Activated T-cell treated with anti-CD3 and anti-CD28 coated beads, Interleukin-2, amount 50 U/mL, for 1 hour (primary cell): ENCODE measurements at places on chromosomes 16 and 17.
A peak's percentile ranks its signal among the peaks of the same experiment; 100 is the strongest.

DNA sequence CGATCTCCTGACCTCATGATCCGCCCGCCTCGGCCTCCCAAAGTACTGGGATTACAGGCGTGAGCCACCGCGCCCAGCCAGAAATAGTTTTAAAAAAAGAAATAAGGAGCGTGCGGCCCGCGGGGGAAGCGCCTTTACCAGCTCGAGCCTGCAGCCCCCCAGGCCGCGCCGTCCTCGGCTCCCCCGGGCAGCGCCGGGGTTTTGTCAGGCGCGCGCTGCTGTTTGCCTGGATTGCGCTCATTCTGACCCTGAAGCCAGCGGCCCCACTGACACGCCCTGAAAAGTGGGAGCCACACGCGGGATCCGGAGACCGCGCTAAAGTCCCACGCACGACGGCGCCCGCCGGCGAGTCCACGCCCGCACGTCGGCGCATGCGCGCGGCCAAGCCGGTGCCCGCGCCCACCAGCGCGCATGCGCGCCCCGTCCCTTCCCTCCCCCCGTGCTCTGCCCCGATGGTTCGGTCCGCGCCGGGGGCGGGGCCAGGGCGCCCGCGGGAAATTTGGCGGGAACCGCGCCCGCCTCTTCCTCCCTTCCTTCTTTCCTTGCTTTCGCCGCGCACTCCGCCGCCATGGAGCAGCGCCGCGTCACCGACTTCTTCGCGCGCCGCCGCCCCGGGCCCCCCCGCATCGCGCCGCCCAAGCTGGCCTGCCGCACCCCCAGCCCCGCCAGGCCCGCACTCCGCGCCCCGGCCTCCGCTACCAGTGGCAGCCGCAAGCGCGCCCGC lies at the start of gene CDT1:
TSS of gene CDT1 (plus strand) at position 526 of the 724 bp plus-strand sequence. CDS start at position 569, 43 bp downstream.
- peak; percentile 89 for DNase-seq

DNA sequence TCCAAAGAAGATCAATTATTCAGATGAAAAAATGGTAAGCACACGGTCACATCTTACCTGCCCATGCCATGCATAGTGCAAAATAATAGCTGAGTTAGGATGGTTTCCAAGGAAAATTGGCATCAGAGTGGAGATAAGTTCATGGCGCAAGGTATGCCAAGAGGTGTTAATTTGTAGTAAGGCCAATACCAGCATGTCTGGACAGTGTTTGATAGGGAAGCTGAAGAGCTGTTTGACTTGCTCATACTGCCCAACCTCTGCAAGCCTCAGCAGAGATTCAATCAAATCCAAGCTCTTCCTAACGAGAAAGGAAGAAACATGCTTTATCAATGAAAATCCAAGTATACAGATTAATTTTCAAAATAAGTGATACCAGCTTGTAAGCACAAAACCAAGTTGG lies 51.0 kb downstream of the CNOT1 start:
- DNase-seq: no peak

GRCh38 chr17:63361182-63361581 lies 84.9 kb downstream of the CYB561 start:
- no peak for DNase-seq

DNA sequence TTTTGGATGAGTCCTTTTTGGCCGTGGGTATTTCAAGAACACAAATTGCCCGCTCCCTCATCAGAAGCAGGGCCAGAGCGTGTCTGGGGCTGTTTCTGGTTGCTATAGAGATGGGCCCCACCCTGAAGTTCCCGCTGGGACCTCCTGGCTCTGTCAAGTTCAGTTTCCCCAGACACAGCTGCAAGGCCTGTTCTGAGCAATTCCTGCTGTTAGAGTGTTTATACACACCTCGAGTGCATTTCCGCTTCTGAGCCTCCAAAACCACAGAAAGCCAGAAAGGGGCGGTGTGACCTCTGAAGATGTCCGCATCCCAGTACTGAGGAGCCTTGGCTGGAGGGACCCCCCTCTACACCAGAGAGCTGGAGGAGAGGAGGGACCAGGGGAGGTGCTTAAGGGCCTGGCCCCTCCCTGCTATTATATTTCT lies 9.3 kb upstream of the WBP2 start:
- DNase-seq: peak; percentile 36

DNA sequence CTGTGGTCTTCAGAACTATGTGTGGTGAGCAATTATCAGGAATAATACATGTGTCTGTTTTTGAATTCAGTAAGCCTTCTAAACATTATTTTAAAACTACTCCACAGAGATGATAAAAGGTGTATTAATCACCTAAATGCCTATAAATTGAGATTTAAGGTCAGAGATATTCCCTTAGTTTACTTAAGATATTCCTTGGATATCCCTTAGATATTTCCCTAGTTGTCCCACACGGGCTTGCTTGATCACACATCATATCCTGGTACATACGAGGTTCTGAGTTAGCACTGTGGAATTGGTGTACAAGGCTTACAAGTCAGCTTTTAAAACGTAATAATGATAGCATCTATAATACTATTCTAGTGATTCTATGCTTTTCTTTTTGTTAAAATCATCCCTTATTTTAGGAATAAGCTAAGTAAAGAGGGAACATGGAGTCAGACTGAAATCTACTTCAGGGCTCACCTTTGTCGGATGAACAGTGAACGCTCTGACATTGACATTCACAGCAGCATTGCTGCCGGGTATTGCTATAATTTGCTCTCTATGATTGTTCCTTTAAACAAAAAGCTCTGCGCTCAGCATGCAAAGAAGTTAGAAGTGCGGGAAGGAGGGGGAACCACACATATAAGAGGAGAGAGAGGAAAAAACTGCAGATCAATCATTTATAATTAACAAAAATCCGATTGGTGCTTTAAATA lies 136.5 kb downstream of the SKAP1 start:
- no peak for DNase-seq

GRCh38 chr16:11121083-11121608 lies 134.9 kb downstream of the SOCS1 start:
- DNase-seq: no peak

- no peak for DNase-seq
These were observed 365.2 kb downstream of the C16orf95 start for GRCh38 chr16:86951831-86952598.

- DNase-seq: no peak
These were observed 29.4 kb downstream of the TANC2 start for GRCh38 chr17:62995377-62995885.

- no peak for DNase-seq
These were observed 132.4 kb upstream of the GSE1 start for GRCh38 chr16:85480727-85481101.

DNA sequence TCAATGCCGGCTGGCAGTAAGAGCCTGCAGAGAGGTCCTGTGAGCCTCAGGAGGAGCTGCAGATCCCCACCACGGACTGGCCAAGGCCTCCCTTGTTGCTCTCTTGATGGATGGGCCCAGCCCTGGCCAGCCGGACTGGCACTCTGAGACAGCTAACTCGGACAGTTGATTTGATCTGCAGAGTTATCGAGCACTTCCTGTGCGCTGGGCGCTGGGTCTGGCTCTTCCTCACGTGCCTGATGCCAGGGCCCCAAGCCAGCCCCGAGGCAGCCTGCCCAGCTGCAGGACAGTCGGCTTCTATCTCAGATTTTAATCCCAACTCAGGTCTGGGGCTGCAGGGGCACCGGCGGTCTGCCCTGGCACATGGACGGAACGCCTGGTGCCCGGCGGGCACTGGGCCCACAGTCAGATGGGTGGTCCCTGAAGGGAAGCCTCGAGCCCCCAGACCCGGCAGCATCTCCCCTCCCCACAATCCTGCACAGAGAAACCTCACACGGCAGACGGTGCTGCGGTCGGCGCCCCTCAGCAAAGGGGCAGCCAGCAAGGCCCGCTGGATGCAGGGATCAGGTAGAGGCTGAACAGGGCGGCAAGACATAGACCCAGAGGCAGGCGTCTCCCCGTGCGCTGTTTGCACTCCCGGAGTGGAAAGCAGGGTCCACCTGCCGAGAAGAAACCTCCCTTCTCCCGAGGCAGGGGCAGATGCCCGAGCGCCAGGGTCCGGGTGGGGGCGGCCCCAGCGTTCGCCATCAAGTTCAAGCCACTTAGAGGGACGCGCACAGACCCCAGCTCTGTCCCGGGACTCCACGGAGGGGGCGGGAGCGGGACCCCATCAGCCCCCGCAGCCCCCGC lies 34.0 kb downstream of the TIMM22 start:
- DNase-seq: no peak

GRCh38 chr17:42692489-42692888 lies 10.2 kb downstream of the CNTNAP1 start:
- no peak for DNase-seq

GRCh38 chr17:343211-343610 lies 9.4 kb downstream of the RPH3AL start:
- DNase-seq: no peak

- DNase-seq: no peak
These were observed 1180.6 kb upstream of the CDH8 start for GRCh38 chr16:63216696-63217423.

GRCh38 chr16:84220851-84221250 lies 19.0 kb downstream of the KCNG4 start:
- DNase-seq: no peak

DNA sequence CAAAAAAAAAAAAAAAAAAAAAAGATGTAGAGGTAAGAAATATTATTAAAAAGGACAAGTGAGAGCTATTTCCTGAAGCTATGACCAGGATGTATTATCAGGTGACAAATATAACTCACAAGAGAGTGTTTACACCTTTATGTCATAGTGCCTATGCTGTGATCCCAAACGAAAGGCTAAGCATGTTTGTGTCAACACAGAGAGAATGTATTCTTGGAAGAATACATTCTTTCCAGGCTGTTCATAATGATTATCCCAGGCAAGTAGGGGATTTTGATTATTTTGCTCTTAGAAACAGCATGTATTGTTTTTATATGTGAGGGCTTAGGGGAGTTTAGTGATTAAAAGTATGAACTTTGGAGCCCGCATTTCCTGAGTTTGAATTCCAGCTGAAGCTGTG lies 175.0 kb downstream of the SPECC1 start:
- no peak for DNase-seq

DNA sequence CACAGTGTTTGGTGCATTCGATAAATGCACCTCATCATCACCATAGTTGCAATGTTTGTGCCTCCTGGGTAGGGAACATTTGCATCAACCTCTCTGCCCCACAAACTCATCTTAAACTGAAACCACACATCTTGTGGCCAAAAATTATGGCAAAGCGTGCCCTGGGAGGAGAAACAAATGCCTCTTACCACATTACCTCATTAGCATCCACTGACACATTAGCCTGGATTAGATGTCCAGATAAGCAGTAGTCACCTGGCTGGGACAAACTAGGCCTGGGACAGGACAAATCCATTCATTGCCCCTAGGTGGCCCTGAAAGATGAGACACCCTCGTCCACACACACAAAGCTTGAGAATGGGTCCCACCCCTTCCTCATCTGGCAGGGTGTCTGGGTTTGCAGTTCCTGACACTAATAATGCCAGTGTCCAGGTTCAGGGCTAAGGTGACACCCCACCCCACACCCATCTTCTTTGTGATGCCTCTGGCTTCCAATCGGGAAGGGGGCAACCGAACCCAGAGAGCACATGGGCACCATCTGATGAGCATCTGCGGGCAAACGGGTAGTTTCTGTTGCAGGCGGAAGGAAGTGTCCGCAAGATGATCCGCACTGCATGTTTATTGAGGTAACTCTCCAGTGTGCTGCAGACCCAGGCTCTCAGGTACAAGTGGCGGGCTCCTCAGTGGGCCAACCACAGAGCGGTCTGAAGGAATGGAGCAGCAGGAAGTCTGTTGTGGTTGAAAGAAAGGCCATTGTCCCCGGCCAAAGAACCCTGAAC lies 8.6 kb downstream of the XYLT1 start:
- DNase-seq: no peak

GRCh38 chr16:53209877-53210276 lies 155.1 kb downstream of the CHD9 start:
- DNase-seq: no peak

DNA sequence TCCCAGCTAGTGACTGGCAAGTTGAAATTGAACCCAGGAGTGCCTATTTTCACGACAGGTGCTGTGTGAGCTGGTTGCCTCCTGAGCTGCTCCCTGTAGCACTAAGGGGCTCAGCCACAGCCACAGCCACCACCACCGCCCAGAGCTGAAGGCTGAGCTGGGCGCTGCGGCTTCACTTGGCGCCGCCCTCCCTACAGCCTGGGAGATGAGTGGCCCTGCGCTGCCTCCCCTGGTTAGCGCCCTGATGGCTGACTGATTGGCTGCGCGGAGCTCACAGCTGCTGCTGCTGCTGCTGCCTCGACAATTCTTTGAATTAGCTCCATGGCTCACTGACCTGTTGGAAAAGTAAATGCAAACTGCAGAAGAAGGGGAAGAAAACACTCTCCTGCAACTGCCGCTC lies 91.8 kb upstream of the TMEM132E start:
- DNase-seq: no peak
